ENCODE measurements at places on chromosomes 4 and X. TPM values are rescaled to one million over a fixed set of nuclear protein-coding genes. Genes with fewer than 3 reads are reported as not detected.

- no peak for DNase-seq
Measured at GRCh38 chr4:88761861-88762523, 64.4 kb upstream of the NAP1L5 start.

GRCh38 chr4:46389301-46389775, 590 bp downstream of the GABRA2 start:
- no peak for DNase-seq

- no peak for DNase-seq
Measured at GRCh38 chr4:121706595-121707021, 9.8 kb upstream of the ANXA5 start.

Gene PDGFC
- polyA plus RNA-seq = 4.2 TPM

DNA sequence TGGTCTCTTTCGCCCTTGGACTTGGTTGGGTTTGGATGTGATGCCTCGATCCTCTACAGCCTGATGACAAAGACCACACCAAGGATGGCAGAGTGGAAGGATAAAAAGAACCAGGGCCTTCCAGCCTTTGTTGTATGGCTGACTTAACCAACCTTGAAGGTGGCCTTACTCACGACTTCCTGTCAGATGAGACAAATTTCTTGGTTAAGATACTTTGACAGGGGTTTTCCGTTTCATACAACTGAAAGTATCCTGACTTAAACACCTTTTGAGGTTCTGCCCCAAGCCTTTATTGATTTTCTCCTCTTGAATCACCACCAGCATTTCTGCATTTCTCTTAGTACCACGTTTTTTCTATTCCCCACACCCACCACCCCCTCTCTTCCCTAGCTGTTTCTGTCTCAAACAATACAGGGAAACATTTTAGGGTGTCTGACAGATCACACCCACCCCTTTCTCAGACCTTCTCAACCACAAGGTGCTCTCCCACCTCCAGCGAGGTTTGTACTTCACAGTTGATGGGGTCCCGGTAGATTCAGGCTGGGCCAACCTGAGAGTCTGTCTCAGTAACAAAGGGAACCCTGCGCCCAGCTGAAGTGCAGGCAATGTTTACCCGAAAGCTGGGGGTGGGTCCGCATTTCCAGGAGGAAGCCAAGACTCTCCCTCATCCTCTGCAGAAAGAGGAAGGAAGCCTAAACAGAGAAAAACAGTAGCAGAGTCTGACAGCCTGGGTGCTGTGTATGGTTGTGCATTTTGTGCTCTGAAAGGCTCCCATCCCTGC, 5.0 kb upstream of the TSPAN5 start:
- no peak for DNase-seq

- peak; percentile 65 for DNase-seq
Measured at GRCh38 chr4:185358514-185358913, 37.2 kb downstream of the LRP2BP start.

GRCh38 chr4:85005865-85006377, 39.4 kb upstream of the WDFY3 start:
- no peak for DNase-seq

GRCh38 chr4:53089936-53090729, 228.0 kb downstream of the RASL11B start:
- DNase-seq = no peak

DNA sequence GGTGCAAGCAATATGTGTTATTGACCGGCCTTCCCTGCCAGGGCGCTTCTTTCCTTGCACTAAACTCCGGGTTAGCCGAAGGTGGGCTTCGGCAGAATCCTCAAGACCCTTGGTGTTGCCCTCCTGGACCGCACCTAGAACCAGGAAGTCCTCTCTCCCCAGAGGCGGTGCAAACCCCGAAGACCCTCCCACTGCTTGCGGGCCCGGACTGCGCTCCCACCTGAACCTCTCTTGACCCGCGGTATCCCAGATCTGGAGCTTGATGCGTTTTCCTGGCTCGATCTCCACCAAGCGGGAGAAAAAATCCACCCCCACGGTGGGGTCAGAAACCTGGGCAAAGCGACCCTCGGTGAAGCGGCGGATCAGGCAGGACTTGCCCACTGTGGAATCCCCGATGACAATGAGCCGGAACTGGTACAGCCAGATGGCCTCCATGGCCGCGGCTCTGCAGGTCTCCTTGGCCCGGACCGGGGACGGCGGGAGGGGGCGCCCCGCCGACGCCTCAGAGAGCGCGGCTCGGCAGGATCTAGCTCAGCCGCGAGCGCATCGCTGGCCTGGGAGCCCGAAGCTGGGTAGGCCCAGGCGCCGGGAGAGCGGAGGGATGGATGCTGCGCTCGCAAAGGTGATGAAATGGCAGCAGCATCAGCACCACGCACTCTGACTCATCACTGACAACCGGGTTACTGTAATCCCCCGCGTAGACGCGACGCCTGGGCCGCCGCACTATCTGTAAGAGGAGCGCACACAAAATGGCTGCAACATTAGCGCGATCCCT, at the start of gene RAB39B:
Gene RAB39B (minus strand): TSS at position 638 of the 775 bp plus-strand sequence. CDS start 203 bp downstream, at position 435.
- DNase-seq = peak; percentile 74

DNA sequence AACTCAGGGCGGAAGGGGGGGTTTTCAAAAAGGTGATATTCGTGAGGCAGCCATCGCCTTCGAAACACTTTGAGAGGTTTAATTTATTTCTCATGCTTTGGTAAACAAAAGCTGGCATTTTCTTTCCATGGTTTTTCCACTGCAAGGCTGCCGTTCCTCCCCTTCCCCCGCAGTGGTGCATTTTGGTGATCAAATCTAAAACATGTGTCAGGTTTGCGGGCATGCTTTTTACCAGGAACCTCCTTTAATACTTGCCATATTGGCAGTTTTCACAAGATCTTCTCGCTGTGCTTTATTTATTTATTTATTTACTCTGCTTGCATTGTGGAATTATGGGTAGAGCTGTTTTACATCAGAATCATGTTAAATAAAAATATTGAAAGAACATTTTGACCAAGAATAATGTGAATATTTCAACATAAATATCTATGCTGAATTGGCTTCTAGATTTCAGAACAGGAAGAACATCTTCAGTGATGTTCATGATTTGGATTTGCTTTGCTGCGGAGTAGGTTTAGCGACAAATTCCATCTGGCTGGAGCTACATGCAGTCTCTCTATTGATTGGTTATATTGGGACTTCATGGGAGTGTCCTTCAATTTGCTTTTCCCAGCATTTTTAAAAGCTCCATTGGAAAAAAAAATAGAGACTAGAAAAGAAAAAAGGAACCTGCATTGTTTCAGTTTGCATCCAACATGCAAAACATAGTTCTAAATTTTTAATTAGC, 54.4 kb downstream of the STOX2 start:
- DNase-seq = no peak

DNA sequence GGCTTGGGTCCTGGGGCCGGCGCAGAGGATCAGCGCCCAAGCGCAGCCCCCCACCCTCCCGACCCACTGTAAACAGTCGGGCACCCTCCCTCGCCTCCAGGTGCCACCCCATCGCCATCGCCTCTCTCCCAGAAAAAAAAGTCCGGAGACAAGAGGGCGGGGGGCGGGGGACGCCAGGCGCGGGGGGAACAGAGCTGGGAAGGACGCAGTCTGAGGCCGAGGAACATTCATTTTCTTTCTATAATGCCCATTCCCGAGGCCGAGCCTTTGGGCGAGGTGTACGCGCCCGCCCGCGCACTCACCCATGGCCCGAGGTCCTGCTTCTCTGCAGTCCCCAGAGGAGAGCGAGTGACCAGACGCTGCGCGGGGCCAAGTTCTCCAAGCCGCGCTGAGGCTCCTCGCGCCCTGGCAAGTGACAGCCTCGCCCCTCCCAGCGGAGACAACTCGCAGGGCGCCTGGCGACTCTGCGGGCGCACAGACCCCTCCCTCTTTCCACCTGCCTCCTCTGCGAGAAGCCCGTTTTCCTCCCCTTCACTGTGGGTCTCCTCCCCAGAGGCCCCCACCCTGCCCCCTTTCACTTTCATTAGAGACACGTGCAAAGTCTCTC, 63.5 kb upstream of the WDR17 start:
- peak; percentile 17 for DNase-seq

Gene CENPVL1
- polyA plus RNA-seq = not detected

Gene ARHGAP36
- polyA plus RNA-seq = not detected

GRCh38 chr4:114754616-114755015, 156.0 kb downstream of the UGT8 start:
- DNase-seq = no peak

GRCh38 chrX:130176354-130176776, 4.6 kb downstream of the RAB33A start:
- DNase-seq = no peak

Gene SERTM2
- polyA plus RNA-seq = not detected

GRCh38 chr4:75398501-75398900, 115.7 kb downstream of the RCHY1 start:
- DNase-seq = no peak

DNA sequence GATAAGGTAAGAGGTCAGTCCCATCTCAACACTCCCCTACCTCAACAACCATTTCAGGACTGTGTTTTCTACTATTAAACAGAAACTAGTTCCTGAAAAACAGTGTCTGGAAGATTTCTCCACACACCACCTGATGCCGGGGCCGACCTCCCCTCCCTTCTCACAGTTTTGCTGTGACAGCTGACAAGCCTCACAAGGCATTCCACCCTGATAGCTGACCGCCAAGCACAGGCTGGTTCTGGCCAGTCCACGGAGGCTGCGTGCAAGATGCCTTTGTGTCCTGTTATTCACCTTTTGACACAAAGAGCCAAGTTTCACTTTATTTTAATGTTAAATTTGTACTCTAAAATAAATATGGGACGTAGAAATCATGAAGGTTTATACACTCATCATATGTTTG, 758.6 kb downstream of the PDHA2 start:
- no peak for DNase-seq

DNA sequence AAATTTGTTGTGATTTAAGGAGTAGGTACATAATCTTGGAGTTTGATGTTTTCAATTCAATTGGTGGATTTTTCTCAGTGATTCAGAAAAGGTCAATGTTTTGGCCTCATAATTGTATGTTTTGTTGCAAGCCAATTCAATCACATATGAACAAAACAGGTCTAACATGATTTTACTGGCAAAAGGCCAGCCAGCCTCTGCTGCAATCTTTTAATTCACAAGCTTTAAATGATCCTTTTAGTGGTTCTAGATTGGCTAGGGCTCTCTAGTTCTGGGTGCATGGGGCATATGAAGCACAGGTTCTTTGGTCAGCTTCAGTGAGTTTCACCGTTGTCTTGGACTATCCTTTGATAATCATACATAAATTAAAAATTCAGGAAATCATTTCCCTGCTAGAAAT, 19.2 kb upstream of the SLC6A14 start:
- DNase-seq = no peak

DNA sequence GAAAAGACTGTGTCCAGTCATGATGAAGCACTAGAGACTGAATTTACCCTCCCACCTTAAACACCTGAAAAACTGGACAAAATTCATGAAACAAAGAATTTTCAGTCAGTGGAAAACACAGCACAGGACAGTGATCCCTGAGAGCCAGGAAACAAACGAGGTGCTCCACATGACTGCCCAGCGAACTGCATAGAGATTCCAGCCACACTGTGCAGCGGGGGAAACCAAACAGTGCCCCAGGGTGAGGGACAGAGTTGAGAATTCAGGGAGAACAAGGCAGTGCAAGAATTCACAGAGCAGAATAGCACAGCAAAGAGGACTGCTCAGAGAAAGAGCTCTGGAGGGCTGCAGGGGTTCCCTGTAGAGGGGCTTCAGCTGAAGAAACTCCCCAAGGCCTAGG, 55.5 kb upstream of the SEC24B start:
- no peak for DNase-seq

DNA sequence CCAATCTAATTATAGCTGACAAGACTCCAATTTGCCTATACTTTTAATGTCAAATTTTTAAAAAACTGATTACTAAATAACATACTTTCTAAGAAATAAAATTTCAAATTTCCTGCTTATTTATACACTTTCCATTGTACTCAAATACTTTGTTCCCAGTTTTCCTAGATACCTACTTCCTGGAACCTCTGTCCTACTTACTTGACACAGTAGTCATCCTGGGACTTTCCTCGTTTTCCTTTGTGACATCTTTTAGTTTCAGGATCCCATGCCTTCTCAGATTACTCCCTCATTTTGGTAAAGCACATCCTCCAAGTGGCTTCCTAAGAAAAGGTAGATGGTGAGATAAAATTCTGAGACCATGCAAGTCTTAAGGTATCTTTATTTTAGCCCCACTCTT, 13.3 kb upstream of the FAM184B start:
- DNase-seq = no peak

DNA sequence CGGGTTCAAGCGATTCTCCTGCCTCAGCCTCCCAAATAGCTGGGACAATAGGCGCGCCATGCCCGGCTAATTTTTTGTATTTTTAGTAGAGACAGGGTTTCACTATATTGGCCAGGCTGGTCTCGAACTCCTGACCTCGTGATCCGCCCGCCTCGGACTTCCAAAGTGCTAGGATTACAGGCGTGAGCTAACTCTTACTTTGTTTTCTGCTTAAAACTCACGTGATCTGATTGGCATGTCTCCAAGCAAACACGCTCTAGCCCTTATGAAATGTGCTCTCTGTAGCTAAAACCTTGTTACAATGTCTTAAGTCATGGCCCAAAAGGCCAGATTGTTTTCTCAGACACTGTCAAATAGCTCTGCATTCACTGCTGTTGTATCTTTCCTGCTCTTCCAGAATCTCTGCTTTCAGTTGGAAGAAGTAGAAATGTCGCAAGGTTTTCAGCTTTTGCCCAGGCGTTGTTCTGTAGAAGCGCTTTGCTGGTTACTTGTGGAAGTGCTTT, 39.7 kb upstream of the OGT start:
- no peak for DNase-seq

- DNase-seq = no peak
Measured at GRCh38 chr4:173461170-173461569, 62.3 kb upstream of the SCRG1 start.

GRCh38 chr4:9764155-9764696, 17.2 kb upstream of the DRD5 start:
- no peak for DNase-seq

Gene SOWAHD
- polyA plus RNA-seq = 0.09 TPM

DNA sequence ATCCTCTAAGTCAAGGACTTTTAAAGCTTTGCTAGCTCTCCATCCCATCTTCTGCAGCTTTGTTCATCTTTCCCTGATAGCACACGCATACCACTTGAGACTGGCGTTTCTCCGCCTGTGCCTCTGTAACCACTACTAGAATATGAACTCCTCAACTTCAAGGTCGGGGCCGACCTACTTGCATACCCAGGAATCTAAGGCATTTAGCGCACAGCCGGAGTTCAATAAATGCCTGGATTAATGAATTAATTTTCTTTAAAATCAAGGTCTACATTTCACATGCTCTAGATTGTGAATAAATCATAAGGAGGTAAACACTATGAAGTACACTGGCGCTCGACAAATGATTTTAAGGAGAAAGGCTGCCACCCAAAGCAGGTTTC, 89.3 kb downstream of the HNRNPD start:
- no peak for DNase-seq

Gene ETFDH
- 7.9 TPM for polyA plus RNA-seq

Gene MAGEB3
- polyA plus RNA-seq = not detected

Gene GLOD5
- polyA plus RNA-seq = not detected

Gene TENM3
- polyA plus RNA-seq = 4.8 TPM

- no peak for DNase-seq
Measured at GRCh38 chr4:146654687-146655520, 16.2 kb downstream of the POU4F2 start.
